ENCODE measurements at places on chromosomes 3 and 15.
A peak's percentile ranks its signal among the peaks of the same experiment; 100 is the strongest.

GRCh38 chr3:126672340-126672739, 17.4 kb upstream of the TXNRD3 start:
- peak; percentile 14 for DNase-seq

- DNase-seq: no peak
Measured at GRCh38 chr15:101237251-101237650, 14.6 kb downstream of the CHSY1 start.

- no peak for DNase-seq
Measured at GRCh38 chr3:42061713-42062380, 29.3 kb upstream of the TRAK1 start.

DNA sequence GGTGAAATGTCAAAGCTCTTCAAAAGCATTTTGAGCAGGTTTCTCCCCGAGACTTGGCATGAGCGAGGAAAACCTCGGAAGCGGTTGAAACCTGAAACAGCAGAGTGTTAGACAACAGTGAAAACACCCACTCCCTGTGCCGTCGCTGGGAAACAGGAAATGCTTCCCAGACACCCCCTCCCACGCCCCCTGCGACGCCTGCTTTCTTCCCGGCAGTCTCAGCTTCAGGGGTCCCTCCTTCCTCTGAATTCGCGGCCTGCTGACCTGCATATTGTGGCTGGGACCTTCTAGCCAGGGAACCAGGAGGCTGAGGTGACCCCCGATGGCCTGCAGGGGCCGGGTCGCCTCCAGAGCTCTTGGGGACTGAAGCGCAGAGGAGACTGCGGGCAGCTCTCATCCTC, 250.6 kb upstream of the LYSMD4 start:
- no peak for DNase-seq

- no peak for DNase-seq
Measured at GRCh38 chr15:57418635-57419034, 42.3 kb downstream of the CGNL1 start.

GRCh38 chr3:59606638-59607266, 556.9 kb upstream of the CFAP20DC start:
- DNase-seq: no peak

GRCh38 chr3:43363621-43364266, 77.4 kb downstream of the SNRK start:
- no peak for DNase-seq

DNA sequence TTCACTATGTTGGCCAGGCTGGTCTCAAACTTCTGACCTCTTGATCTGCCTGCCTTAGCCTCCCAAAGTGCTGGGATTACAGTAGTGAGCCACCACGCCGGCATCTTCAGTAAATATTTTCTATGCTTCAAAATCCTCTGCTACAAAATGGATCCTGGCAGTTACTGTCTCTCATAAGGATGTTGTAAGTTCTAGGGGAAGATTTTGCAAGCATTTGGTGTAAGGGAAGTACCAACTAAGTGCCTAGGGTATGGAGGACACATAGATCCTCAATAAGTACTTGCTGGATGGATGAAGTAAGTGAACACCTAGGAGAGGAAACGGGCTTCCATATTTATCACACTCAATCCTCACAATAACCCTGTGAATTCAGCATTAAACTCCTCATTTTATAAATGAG, 6.6 kb downstream of the TM4SF4 start:
- DNase-seq: no peak

GRCh38 chr3:55402886-55403609, 84.1 kb downstream of the WNT5A start:
- no peak for DNase-seq

DNA sequence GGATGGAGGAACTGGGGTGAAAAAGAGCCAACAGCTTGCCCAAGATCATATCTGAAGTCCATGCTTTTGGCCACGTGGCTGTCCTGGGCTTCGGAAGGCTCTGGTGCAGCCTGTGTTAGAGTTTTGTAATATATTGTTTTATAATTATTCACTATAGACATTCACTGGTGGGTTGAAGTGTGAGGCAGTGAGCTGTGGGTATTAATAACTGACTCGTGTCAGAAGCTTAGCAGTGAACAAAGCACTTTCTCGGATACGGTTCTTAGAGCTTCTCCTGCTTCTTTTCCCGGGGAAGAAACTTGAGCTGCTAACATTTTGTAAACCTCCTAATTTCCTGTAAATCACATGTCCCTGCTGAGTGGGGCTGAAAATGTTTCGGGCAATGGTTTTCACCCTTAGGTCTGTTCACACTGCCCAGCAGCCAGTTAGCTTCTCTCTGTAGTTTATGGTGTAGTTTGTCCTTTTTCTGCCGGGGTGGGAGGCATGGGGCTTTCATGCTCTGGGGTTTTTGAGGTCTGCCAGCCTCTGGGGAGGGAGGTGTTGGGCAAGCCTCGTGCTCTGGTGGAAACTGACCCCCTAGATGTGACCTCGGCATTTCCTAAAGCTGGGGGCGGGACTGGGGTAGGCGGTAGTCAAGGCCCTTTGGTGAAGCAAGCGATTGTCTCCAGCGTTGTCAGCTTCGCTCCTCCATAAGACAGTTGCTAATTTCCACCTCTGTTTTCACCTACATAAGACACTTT, 1.7 kb downstream of the MRAS start:
- no peak for DNase-seq

- DNase-seq: no peak
Measured at GRCh38 chr3:19945969-19946831, 697 bp upstream of the RAB5A start.

Data from D341Med (cell line).